ENCODE measurements at places on chromosomes 4 and X. TPM values are rescaled to one million over a fixed set of nuclear protein-coding genes. Genes with fewer than 3 reads are reported as not detected.

DNA sequence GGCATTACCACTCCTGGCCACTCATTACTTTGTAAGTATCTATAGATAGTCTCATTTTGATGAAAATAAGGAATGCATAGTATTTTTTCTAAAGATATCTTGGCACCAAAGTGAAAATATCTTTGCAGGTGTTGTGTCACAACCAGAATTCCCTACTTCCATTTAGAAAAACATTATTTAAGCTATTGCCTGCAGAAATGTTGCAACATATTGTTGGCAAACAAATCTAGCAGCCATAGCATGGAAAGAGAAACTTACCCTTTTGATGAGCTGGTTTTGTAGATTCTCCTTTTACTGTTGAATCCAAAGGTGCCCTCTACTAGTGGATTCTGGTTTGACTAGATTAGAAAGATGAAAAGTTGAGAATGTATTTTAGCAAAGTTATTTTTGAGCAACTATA is 138.8 kb downstream of the AREG start:
- DNase-seq = no peak

DNA sequence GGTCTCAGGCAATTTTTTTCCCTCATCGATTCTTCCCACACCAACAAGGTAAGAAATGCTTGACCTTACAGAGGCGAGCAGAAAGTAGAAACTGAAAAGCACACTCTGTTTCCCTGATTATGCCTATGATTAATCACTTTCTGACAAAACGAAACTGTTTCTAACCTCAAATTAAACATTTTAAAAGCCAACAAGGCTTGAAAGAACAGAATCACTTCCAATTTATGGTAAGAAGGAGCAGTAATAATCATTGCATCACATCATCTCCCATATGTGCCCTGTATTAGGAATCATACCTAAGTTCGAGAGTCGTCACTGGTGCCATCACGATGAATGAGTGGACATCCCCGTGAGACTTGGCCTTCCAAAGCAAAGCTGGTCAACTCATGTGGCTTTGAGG is 12.5 kb upstream of the CXCL13 start:
- DNase-seq = no peak

The WNK3 gene
- polyA plus RNA-seq = 5.1 TPM

DNA sequence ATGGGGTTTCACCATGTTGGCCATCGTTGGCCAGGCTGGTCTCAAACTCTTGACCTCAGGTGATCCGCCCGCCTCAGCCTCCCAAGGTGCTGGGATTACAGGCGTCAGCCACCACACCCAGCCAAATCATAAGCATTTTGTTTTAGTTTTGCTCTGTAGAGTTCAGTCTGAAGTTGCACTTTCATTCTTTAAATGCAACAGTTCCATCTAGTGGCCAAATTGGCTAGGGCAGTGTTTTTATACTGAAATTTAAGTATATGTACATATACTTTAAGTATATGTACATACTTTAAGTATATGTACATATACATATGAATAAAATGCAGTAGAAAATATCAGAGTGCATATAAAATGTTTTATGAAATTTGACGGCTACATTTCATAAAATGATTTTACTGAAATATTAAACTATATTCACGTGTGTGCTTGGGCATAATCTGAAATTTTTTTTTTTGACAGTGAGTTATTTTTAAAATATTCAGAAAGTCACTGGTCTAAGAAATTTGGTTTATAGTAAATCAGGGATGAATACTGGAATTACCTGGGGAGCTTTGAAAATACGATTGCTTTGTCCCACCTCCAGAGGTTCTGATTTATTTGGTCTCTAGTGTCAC is 145.5 kb downstream of the NWD2 start:
- DNase-seq = no peak

GRCh38 chr4:26228883-26229282 is 91.9 kb upstream of the RBPJ start:
- no peak for DNase-seq

The CXCL11 gene
- 0.40 TPM for polyA plus RNA-seq

DNA sequence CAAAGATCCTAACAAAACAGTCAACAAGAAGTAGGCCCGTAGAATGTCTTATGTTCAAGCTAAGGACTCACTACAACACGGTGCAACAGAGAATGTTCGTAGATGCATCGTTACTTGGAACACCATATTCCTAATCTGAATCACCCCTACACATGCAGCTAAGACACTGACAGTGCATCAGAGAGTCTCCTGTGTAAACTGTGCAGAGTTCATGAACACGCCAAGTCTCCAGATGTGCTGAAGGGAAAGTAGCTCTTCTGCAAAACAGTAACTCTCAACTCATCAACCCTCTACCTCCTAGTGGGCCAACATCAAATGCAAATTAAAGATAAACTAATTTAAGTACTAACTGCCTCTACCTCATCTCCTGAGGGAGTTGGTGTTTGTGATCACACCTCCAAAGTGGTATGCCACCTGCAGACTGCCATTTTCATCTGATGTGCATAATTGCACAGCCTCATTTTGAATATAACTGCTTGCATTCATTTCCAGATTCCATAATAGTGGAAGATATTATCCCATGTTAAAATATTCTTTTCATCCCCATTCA is 73.5 kb downstream of the MOSPD2 start:
- no peak for DNase-seq

- DNase-seq = no peak
These were observed 987.7 kb upstream of the GRIA3 start for GRCh38 chrX:122196343-122196742.

DNA sequence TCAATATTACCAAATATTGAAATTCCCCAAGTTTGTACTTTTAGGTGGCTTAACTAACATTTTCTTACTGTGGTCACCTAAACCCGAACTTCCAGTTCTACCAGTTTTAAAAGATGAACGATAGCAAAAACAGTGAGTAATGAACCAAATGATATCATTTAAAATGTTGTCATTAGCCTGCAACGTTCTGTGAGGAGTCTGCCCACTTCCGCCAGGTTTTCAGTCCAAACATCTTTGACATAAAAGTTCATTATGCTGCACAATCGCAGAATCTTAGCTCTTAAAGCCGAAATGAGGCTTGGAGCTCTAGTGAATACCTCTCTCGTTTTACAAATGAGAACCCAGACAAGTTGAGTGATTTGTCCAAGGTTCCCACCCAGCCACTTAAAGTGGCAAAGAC is 762 bp downstream of the PIGA start:
- DNase-seq = no peak

GRCh38 chrX:49838374-49838773 is 9.3 kb downstream of the PAGE4 start:
- DNase-seq = no peak
